ENCODE measurements at places on chromosomes 4 and X. TPM values are rescaled to one million over a fixed set of nuclear protein-coding genes. Genes with fewer than 3 reads are reported as not detected.

- DNase-seq, result no peak
Observed at GRCh38 chrX:68988865-68989264, 160.0 kb downstream of the EFNB1 start.

GRCh38 chrX:69015156-69015555, 150.1 kb downstream of the PJA1 start:
- no peak for DNase-seq

DNA sequence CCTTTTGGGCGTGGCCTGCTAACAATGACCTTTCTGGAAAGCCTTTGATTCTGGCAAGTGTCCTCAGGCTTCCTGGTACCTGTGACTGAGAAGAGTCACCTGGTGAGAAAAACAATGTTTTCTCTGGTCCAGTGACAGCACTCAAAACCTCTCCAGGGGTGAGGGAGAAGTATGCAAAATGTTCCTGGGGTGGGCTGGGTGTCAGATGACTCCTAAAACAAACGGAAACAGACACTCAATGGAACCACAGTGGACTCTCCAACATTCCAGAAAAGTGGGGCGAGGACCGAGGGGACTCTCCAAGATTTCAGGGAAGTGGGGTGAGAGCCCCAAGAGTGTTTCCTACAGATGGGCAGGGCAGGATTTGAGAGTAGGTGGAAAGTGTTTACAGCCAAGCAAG, 69.5 kb downstream of the ANAPC4 start:
- DNase-seq, result no peak

GRCh38 chrX:19799319-19800182, 87.8 kb downstream of the SH3KBP1 start:
- no peak for DNase-seq

DNA sequence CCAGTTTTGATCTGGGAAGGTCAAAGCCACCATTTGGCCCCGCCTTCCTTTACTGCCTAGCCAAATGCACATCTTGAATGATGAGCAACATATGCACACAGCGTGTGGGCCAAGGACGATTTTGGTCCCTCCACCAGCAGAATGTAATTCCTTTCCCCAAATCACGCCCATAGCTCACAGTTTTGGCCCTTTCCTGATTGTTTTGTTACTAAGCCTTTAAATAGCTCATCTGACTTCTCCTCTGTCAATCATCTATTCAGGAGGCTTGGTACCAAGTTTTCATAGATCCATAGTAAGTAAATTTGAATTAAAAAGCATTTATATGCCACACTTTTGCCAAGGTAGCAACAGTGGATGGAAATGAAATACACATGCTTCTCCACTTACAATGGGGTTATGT, 123.3 kb downstream of the NFKB1 start:
- no peak for DNase-seq

DNA sequence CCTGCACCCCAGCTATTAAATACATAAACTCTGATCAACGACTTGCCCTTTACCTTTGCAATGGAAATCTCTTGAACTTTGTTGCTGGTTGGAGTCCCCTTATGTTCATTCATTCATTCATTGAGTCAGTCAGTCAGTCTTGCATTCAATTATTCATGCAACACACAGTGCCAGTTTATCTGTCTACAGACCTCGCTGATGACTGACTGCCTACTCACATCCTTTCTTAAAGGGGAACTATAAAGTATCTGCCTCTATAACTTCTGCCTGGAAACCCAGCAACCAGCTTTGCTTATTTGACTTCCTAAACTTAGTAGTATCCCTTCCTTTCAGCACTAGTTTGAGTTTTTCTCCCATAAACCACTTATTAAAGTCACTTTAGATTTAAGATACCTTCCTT, 620.8 kb upstream of the ADGRL3 start:
- DNase-seq, result no peak

DNA sequence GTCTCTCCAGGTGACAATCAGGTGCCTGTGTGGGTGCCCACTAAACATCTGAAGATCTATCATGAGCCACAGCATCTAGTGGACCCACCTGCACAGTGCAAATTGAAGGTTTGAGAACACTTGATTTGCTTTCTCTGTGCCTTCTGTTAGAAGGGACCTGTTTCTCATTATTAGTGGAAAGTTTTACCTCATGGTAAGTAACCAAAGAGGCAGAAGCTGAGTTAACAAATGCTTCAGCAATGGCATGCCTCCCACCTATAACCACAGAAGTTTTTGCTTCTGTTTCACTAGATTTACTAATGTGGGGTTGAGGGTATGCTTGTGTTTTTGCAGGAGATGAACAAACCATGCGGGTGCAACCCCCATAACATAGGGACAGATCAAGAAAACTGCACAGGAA, 297.4 kb upstream of the DKK2 start:
- no peak for DNase-seq

Gene FAM133A
- not detected for total RNA-seq

DNA sequence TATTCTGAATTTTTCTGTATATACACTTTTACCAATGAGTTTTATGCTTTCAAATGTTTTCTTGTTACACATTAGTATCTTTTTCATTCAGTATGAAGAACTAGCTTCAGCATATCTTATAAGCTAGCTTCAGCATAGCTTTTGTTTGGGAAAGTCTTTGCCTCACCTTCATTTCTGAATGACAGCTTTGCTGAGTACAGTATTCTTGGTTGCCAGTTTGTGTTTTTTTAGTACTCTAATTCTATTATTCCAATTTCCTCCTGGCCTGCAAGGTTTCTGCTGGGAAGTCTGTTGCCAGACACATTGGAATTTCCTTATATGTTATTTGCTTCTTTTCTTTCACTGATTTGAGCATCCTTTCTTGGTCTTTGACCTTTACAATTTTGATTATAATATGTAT, 278.8 kb downstream of the SPATA18 start:
- DNase-seq, result no peak

- DNase-seq, result no peak
Observed at GRCh38 chr4:154276496-154276895, 215.1 kb downstream of the DCHS2 start.
